ENCODE measurements at places on chromosomes 5 and 9.
A peak's percentile ranks its signal among the peaks of the same experiment; 100 is the strongest.

DNA sequence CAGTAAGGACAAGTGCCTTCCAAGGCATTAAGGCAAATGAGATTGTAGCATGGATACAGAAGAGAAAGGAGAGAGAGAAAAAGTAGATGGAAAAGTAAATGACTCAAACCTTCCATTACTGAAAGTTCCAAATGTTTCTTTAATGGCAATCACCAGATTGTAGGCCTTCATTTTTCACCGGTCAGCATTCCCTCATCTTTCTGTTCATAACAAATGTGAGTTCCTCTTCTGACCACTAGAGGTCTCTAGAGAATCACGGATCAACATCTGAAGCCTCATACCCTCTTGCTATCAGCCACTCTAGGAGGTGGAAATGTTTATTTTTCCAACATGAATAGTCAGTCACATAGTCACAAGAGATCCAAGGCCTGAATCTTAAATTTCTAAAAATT lies 73.6 kb upstream of the RPS23 start:
- peak; percentile 38 for DNase-seq

DNA sequence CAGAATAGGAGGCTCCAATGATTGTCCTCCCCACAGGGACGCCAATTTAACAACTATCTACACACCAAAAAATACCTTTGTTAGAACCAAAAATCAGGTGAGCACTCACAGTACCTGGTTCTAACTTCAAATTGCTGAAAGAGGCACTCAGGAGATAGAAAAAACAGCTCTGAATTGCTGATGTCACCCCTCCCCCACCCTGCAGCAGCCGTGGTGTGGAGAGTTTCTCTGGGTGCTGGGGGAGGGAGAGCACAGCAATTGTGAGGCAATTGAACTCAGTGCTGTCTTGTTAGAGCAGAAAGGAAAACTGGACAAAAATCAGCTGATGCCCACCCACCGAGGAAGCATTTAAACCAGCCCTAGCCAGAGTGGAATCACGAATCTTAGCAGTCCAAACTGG lies 41.8 kb downstream of the TNFSF8 start:
- no peak for DNase-seq

DNA sequence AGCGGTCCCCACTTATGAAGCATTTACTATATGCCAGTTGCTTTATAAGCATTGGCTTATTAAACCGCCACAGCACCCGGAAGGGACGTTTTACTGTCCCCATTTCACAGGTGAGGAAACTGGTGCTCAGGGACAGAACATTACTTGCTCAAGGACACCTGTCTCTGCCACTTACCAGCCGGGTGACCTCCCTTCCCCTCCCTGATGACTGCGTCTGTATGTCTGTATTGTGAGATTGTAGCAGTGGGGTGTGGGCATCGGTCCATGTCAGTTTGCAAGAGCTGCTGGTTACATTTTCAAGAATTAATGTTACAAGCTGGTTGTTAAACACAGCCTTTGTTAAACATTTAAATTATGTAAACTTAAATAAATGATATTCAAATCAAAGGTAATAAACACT lies 77.6 kb upstream of the LMX1B start:
- DNase-seq, result no peak

- DNase-seq, result no peak
These were observed 92.5 kb downstream of the TLE1 start for GRCh38 chr9:81596679-81597418.

Data from germinal center (tissue), 1 donor.